Muscle of back (tissue), 13 donors: ENCODE measurements at places on chromosomes 12 and 14.

GRCh38 chr12:49842519-49843352 is at the start of gene BCDIN3D:
BCDIN3D (minus strand) TSS chr12:49843106; CDS start chr12:49843087, 19 bp downstream.
- peak; percentile 89 for DNase-seq

DNA sequence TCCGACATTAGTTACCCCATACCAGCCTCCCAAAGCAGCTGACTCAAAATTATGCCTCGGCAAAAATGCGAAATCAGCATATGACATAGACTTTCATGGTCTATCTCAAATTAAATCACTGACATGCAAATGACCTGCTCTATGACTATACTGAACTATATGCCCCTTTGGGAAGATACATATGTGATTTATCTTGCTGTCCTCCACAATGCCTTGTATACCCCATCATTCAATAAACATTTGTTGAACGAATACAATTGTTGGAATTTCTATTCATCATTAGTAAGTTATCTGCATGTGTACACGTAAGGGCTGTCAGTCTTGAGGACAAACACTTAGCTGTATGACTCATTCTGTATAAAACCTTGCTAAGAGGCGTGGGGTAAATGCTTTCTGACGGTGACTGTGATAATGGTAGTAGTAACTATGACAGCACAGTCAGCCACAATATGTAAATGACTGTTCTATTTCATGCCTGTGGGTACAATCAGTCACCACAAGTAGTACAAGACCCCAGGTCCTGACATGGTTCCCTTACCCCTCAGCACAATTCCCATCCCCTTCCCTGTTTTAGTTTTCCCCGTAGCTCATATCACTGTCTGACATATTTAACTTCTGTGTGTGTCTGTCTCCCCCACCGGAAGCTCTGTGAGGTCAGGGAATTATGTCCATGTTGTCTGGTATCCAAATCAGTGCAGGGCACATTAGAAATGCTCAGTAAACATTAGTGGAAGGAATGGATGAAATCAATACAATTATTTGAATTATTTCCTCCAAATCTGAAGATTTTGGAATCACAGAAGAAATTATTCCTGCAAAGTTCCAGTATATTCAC is 42.8 kb downstream of the STXBP6 start:
- DNase-seq, result peak; percentile 88

DNA sequence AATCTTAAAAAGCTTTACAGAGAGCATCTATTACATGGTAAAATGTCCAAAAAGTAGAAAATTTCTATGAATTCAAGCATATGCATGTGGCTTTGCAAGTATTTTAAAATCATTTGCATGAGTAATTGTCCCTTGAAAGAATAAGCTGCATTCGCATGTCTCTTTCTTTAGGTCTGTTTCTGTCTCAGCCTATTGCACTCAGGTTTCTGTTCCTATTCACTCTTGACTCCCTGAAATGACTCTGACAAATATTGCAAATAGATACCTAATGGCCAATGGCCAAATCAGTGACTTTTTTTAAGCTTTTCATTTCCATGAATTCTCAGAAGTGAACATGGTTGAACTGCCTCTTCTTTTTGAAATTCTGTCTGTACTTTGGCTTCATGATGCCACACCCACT is 6.4 kb upstream of the TTC8 start:
- DNase-seq, result no peak

DNA sequence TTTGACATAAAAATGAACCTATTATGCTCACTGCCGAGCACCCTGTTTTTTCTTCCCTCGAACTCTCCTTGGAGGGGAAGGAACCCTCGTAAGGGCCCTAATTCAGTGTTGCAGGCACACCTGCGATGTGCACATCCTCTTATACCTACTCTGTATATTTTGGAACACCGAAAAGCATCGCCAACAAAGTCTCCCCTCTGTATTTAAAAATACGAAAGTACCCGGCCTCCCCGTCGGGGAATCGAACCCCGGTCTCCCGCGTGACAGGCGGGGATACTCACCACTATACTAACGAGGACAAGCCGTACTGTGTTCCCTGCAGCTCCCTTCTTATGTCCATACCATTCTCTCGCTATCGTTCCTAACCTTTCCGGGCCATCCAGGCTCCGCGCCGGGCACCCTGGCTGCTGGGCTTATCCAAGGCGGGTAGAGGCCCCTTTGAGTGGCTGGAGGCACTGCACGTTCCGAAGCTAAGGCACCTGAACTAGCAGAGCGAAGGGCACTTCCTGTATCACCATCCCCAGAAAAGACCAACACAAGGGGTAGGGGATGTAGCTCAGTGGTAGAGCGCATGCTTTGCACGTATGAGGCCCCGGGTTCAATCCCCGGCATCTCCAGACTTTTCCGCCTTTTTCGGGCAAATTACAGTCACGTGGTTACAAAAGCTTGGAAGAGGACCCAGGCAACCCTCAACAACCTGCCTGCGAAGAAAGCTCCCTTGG is 25.1 kb upstream of the UBC start:
- DNase-seq, result peak; percentile 96

GRCh38 chr12:114835031-114835430 is 151.1 kb upstream of the TBX3 start:
- no peak for DNase-seq

GRCh38 chr14:68466491-68466977 is 326.3 kb downstream of the ZFP36L1 start:
- DNase-seq, result peak; percentile 54

DNA sequence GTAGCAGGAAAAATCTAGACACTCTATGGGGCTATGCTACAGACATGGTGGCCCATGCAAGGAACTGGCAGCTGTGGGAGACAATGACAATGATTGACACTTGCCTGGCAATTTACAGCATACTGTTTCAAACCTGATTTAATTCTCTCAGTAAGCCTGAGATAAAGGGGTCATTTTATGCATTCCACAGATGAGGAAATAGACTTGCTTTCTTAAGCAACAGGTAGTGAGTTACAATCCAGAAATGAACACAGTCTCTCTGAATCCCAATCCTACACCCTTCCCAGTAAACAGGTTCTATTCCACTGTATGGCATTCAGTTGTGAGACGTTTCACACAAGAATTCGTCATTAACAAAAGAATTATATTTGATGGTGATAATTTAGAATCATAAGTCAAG is 15.5 kb upstream of the PCNX1 start:
- DNase-seq, result no peak

GRCh38 chr12:21546716-21547115 is 20.6 kb downstream of the SPX start:
- no peak for DNase-seq

DNA sequence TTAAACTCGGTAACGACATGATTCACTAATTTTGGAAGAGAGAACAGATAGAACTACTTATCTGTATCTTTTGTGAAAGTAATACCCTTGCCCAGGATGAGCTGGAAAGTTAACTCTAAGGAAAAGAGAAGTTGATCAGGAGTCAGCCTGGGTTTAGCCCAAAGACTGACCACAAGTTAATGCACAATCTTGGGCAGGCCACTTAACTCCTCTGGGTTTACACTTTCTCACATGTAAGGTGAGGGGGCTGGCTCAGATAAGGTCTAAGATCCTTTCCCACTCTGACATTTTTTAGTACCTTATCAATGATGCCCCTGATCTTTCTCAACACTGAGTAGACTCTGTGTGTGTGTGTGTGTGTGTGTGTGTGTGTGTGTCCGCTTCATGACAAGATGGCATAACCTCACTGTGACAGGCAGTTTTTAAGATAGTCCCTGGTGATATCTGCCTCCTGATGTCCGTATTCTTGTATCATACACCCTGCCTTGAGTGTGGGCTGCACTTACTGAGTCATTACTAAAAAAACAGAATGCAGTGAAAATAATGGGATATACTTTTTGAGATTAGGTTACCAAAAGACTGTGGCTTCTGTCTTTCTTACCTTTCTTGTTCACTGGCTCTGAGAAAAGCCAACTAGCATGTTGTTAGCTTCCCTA is 56.2 kb upstream of the CCDC198 start:
- DNase-seq, result no peak

GRCh38 chr14:61337893-61338292 is 16.5 kb downstream of the PRKCH start:
- no peak for DNase-seq

DNA sequence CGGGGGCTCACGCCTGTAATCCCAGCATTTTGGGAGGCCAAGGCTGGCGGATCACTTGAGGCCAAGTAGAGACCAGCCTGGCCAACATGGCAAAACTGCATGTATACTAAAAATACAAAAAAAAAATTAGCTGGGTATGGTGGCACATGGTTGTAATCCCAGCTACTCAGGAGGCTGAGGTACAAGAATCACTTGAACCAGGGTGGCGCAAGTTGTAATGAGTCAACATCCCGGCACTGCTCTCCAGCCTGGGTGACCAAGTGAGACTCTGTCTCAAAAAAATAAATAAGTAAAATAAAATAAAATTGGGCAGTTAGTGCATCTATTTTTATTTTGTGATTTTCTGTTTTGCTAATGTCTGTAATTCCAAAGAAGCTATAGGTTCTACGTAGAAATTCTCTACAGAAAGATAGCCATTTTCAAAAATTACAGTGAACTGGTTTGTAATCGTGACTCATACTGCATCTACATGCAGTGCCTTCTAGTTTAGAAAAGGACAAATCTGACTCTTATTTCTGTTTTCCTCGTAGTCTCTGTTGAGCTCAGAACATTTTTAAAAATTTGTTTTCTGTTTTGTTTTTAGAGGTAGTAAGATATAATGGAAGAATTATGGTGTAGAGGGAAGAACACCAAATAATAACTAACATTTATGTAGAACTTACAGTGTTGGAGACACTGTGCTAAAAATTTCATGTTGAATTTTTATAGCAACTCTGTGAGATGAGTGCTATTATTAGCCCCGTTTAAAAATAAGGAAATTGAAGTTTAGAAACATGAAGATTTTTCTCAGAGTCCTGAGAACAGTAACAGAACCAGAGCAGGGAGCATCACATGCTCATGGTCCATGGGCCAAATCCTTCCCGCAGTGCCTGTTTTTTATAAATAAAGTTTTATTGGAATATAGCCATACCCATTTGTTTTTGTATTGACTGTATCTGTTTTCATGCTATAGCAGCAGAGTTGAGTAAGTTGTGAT is 201.2 kb downstream of the SYNE2 start:
- DNase-seq, result no peak

DNA sequence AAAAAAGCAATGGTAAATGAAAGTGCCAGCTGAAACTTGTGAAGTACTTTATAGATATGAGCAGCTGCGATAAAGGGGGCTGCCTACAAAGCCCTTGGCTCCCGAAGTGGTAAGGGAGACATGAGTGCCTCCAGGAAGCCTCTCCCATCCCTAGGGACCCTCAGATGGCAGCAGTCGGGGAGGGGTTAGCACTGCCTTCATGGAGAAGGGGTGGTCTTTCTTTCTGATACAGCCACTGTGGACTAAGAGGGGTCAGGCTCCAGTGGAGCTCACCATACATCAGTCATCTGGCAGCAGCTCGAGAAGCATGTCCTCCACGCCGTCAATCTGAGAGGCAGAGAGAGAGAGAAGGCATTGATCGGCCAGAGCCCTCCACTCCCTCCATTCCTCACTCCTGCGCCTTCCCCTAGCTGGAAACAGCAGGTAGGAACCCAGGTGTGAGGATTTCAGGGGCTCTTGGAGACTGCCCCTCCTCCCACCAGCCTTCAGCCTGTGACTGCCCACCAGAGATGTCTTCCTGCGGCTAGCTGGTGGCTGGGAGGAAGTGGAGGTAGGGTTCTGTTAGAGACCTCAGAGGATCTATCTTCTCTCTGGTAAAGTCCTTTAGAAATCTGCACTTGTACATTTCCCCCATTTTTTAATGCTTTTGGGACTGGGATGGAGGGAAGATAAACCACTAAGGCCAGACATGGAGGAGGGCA is 2.3 kb downstream of the TCL1A start:
- no peak for DNase-seq

DNA sequence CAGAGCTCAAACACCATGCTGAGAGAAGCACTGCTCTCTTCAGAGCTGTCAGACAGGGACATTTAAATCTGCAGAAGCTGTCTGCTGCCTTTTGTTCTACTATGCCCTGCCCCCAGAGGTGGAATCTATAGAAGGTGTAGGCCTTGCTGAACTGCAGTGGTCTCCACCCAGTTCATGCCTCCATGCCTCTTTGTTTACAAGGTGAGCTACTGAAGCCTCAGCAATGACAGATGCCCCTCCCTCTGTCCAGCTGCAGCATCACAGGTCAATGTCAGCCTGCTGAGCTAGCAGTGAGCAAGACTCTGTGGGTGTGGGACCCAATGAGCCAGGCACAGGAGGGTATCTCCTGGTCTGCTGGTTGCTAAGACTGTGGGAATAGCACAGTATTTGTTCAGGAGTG is 25.4 kb upstream of the CCDC198 start:
- no peak for DNase-seq

GRCh38 chr14:68512088-68512487 is 280.8 kb downstream of the ZFP36L1 start:
- peak; percentile 75 for DNase-seq

GRCh38 chr14:85041618-85042017 is 488.3 kb upstream of the FLRT2 start:
- DNase-seq, result peak; percentile 17

DNA sequence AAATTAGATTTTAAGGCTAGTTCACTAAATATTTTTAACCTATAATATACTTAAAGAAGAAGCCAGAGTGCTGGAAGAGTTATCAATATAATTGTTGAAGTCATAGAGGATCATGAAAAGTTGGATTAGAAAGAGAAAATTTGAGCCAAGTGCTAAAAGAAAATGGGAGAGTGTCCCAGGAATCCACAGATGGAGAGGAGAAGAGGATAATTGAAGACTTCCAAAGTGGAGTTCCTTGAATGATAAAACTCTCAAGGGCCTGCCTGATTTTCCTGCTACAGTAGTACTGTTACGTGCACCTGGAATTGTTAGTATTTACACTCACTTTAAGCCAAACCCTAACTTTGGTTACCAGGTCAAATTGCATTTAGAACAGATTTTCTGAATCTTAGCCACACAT is 113.2 kb downstream of the MSRB3 start:
- DNase-seq, result peak; percentile 86

DNA sequence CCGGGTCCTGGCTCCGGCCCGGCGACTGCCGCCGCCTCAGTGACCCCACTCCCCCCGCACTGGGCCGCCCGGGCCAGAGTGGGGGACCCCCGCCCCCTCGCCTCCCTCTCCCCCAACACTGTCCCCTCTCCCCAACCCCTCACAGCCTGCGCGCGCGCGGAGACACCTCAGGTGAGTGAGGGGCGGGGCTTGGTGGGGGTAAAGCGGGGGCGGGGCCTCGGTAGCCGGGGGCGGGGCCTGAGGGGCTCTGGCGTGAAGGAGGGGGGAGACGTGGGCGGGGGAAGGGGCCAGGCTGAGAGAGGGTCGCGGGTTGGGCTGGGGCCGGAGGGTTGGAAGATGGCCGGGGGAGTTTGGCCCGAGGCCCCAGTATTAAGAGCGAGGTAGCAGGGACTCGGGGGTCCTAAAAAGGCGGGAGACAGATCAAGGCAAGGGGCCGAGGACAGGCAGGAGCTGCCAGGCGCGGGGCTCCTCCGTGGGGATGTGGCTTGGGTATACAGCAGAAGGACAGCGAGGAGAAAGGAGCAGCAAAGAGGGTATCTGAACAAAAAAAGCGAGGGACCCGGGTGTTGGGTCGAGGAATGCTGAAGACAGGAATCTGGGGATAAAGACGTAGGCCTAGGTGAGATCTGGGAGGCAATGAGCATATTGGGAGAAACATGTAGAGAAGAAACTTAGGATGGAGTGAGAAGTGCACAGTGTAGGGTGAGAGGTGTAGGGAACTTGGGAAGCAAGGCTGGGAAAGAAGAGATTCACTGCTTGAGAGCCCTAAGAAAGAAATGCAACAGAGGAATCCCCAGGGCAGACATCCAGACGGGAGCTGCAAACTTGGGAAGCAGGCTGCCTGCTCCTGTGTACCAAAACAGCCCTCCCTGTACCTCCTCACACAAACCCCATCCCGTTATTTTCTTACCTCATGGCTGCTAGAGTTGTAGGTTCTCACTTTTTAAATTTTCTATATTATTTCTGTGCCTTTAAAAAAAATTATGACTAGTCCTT is 10.8 kb downstream of the SUOX start:
- peak; percentile 13 for DNase-seq

- no peak for DNase-seq
These were observed 365.5 kb upstream of the GARIN6 start for GRCh38 chr12:99282086-99282485.
